Neural crest cell (in vitro differentiated cells): ENCODE measurements at places on chromosomes 11 and 22. TPM values are rescaled to one million over a fixed set of nuclear protein-coding genes. Genes with fewer than 3 reads are reported as not detected.

DNA sequence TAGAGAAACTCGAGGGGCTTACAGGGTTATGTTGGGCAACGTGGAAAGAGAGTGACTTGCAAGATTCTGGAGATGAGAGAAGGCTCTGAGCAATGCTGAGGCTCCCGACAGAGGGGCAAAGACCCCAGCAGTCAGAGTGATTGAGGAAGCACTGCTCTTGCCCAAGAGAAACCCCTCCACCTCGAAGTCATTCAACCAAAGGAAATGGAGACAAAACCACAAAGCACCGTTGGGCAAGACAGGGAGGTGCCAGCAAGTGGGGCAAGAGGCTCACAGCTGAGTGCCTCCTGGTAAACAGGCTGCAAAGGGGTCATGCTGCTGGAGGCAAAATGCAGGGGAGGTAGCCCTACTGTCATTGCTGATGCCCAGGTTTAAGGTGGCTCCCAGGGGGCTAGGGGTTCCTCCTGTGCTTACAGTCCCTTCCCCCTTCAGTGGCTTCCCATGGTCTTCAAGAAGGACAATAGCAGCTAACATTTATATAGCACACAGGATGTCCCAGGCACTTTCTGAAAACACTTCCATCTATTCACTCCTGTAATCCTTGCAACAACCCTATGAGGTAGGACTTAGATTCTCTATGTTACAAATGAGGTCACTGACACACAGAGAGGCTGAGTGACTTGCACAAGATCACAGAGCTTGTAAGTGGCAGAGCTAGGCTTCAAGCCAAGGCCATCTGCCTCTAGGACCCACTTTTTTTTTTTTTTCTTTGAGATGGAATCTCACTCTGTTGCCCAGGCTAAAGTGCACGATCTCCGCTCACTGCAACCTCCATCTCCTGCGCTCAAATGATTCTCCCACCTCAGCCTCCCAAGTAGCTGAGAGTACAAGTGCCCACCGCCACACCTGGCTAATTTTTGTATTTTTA lies 18.1 kb upstream of the MYH9 start:
- DNase-seq = no peak

GRCh38 chr11:116471608-116472256 lies 301.1 kb downstream of the BUD13 start:
- DNase-seq = no peak

DNA sequence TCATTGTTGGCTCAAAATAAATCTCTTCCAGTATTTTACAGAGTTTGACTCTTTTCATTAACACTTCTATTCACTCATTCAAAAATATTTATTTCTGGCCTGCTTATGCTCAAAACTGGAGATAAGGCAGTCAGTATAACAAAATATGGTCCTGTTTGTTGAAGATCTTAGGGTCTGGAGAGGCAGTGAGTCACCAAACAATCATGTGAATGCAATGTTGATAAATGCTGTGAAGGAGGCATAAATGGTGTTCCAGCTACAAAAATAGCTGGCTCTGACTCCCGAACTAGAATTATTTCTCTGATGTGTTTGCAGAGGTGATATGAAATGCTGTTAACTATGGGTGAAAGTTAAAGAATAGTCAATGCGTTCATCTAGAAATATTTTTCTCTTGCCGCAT lies 390.6 kb downstream of the AASDHPPT start:
- no peak for DNase-seq

GRCh38 chr11:93169950-93170561 lies 27.7 kb downstream of the SLC36A4 start:
- no peak for DNase-seq

- DNase-seq = no peak
Measured at GRCh38 chr11:47498149-47498548, 49.2 kb upstream of the RAPSN start.

GRCh38 chr11:112748713-112749543 lies 212.3 kb upstream of the NCAM1 start:
- no peak for DNase-seq

DNA sequence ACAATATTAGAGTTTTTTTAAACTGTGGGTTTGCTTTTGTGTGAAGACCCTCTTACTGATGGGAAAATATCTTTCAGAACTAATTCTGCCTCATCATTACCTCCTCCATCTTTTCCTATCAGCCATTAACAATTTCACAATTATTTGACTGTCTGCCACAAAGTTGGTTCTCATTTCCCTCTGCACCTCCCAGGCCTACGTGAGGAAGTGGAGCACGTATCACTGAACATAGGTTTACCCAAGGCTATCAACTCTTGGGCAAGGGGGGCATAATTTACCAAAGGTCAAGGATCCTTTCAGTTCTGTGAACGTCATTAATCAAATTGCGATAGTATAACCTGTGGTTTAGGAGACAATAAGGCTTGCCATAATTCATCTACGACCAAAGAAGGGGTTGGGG lies 60.0 kb downstream of the LIF start:
- DNase-seq = no peak

DNA sequence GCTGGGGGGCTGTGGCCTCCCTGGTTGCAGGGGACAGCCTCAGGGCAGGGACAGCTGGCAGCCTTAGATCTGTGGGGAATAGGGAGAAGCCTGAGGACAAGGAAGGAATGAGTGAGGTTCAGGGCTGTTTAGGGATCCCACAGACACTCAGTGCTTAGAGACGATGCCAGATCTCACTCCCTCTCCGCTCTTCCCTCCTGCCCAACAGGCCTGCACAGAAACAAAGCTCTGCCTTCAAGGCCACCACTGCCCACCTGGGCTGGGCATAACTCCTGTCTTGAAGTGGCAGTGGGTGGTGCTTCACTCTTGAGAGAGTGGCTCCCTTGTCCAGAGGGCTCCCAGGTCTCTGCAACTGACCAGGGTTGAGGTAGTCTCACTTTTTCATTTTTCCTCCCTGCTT lies 13.1 kb upstream of the CENATAC start:
- no peak for DNase-seq

DNA sequence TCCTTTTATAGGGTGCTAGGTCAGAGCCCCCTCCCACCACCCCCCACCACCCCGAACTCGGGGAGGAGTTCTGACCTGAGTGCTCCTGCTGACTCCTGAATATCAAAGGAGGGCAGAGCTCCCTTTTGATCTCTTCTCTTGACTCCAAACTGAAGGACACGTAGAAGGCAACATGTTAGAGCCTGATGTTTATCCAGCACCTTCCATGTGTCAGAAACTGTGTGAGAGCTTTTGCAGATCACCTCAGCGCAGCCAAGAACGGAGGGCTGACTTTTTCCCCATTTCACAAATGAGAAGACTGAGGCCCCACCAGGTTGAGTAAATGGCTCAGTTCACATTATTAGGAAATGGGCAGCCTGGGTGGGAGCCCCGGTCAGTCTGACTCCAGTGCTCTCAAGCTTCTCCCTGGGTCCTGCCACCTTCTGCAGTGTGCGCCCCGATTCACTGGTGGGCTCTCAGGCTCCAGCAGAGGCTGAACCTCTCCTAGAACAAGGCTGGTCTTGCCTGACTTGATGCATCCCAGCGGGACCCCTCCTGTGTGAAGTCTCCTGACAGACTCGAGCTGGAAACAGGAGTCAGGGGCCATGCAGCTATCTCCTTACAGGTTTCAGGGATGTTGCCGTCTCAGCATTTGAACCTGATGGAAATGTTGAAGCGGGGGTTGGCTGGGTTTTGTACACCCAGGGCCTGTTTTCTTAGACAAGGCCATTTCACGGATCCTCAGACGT lies 98.5 kb downstream of the TSPAN18 start:
- DNase-seq = no peak

- DNase-seq = no peak
Measured at GRCh38 chr11:26086028-26086427, 245.9 kb upstream of the ANO3 start.

DNA sequence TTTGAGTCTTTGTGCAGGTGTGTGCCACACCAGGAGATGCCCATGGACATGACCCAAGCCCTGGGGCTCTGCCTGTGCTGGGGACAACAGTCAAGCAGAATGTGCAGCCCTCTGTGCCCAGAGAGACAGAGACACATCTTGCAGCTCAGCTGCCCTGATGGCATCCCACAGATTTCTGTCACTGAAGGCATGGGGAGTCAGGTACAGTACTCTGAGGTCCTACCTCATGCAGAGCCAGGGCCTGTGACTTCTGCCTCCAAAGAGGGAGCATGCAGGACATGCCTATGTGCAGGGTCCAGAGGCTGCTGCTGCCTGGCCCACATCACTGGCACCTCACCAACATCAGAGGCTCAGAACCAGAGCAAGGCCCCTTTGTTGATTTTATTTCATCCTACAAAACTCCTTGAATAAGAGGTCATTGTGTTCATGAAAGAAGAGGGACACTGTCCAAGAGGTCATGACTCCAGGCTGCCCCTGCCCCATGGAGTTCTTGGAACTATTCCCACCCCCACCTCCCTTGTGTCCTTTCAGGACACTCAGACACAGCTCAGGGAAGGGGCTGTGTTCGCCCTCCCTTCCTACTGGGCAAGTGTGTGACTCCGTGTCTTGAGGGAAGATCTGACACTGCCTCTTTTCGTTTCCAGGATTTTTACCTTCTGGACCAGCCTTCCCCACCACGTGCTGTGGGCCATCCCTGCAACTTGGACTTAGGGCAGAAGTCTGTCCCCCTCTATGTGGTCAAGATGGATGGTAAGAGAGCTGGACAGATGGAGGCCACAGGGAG lies 62.3 kb downstream of the BTG4 start:
- no peak for DNase-seq

DNA sequence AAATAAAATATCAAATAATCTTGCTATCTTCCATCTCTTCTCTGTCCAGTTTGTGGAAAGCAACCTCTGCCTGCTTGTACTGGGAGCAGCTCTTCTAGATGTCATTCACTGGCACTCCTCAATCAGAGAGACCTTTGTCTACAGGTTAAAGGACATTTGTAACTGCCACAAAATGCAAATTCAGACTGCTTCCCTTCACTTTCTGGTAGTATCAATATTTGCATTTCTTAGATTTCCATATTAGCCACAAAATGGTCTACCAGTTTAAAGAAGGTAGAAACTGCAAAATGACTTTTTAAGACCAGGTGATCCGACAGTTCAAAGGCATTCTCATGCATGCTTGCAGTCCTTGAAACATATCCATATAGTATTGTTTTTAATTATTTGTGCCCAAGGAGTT lies 51.7 kb upstream of the RCN1 start:
- DNase-seq = no peak

- DNase-seq = peak; percentile 70
Measured at GRCh38 chr22:22195265-22196017, 49.1 kb upstream of the VPREB1 start.

DNA sequence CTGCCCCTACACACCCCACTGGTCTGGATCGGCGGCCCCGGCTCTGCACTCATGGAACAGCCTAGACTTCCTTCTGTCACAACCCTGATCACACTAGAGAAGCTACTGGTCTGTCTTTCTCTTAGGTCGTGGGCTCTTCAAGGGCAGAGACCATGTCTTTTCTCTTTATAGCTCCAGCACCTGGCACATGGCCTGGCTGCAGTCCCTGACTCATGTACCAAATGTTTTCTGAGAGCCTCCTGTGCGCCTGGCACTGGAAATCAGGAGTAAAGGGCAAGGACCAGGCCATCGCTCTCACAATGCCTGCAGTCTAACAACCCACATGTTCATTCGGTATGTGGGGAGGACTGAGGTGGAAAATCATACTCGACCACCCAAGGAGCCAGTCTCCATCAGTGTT lies 7.5 kb downstream of the ASCC2 start:
- no peak for DNase-seq

DNA sequence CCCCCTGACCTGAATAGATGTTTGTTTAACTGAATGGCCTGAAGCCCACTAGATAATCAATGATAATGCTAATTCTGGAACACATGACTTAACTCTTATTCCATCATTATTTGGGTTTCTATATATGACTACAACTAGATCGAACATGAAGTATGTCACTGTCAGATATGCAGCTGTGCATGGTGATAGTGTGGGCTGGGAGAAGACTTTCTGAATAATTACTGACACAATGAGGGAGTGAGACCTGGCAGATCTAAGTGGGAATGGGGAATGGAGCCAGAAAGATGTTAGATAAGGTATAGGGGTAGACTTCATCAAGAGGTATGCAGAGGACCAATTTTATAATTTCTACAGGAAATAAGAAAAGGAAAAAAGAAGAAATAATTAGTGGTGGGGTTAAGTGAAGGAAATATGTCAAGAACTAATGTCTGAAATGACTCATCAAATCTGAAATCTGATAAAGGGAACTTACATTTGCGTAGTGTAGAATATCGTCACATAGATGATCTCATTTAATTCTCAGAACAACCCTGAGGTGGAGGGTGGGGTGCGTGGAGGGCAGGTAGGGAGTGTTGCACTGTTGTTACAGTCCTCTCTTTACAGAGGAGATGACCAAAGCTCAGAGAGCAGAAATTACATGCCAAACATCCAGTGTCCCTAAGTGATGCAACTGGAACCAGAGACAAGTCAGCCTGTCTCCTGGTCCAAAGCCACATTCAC lies 68.2 kb upstream of the EED start:
- DNase-seq = no peak

DNA sequence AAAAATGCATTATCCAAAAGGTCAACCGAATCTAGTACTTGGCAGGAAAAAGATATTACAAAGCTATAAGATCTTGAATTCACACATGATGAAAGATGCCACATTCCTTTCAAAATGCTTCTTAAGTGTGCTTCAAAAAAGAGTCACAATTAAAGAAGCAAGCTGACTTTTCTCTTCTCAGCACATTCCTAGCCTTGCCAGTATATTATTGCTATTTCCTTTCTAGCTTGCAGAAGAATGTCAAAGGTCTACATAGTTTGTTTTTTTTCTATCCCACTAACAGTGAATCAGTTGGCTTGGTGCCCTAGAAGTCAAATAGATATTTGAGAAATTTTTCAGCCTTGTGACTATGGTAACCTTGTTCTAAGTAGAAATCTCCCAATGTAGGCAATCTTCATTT lies 56.8 kb downstream of the GUCY1A2 start:
- no peak for DNase-seq

DNA sequence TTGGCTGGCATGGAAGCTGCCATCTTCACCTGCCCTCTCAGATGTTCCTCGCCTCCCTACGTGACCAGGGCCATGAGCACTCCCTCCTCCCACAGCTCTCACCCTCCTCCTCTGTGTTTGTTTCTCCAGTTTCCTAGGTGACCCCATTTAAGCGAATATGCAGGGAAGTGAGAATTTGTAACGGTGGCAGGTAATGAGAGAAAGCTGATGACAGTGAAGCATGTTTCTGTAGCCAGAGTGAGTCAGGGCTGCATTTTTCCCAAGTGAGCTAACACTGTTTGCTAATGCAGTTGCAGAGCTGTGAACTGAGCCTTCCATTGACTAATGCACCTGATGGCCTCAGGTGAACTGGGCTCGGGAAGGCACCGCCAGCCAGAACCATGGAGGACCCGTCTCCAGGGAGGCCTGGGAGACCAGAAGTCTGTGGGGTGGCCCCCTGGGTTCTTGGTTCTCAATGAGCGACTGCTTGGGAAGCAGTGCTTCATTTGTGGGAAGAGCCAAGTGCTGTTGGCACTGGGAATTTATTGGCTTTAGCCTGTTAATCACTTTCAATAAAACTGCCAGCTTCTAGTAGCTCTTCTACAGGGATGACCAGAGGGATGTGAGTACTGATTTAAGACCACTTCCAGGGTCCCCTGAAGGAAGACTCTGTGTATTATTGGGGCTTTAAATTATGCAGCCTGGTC lies 64.5 kb downstream of the BARX2 start:
- no peak for DNase-seq

- DNase-seq = no peak
Measured at GRCh38 chr11:104813532-104813931, 84.7 kb downstream of the CASP12 start.

- no peak for DNase-seq
Measured at GRCh38 chr11:3159296-3160190, 5.6 kb downstream of the OSBPL5 start.

- no peak for DNase-seq
Measured at GRCh38 chr11:20844630-20845029, 175.2 kb downstream of the NELL1 start.

The CSTPP1 gene
- 58.5 and 60.1 TPM in 2 replicates for total RNA-seq

The CYB561A3 gene
- 28.1 and 28.9 TPM in 2 replicates for total RNA-seq

The OR5P2 gene
- total RNA-seq = not detected in 2 replicates

The PYGM gene
- total RNA-seq = 1.2 TPM in 2 replicates

The OR2AT4 gene
- total RNA-seq = not detected in 2 replicates

The VWCE gene
- 42.0 and 42.1 TPM in 2 replicates for total RNA-seq
